ENCODE measurements at places on chromosomes 7 and 10.

DNA sequence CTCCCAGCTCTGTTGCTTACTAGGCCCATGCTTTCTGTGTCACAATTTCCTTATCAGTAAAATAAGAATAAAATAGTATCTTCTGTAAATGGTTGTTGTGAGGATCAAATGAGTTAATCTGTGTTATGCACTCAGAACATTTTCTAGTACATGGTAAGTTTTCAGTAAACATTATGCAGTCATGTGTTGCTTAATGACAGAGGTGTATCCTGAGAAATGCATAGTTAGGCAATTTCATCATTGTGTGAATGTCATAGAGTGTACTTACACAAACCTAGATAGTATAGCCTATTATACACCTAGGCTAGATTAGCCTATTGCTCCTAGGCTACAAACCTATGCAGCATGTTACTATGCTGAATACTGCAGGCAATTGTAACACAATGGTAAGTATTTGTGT is 4.4 kb downstream of the PTTG1IP2 start:
- no peak for DNase-seq

DNA sequence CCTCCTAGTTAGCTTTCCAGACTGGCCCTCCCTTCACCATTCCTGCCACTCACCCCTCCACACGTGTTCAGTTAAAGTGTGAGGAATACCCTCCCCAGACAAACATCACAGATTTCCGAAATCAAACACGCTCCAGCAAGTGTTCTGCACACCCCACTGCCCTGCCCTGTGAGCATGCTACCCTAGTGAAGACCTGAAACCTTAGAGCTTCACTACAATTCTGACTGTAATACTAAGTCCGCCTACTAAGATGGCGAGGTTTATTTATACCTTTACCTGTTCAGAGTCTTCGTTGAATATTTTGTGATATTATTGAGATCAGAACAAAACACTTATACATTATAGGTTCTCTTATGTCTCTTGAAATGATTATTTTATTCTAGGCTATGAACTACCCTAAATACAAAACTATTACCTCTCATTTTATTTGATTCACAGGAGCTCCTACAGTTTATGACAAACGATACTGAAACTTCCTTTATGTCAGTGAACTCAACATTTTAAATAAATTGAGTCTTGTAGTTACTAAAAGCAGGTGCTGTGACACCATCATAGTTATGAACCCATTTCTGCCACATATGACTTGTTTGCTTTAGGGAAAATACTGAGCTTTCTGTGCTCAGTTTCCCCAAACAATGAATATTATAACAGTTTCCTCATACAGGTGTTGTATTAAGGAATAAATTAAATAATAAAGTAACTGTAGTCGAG is 8.6 kb downstream of the SCIN start:
- DNase-seq, result no peak

DNA sequence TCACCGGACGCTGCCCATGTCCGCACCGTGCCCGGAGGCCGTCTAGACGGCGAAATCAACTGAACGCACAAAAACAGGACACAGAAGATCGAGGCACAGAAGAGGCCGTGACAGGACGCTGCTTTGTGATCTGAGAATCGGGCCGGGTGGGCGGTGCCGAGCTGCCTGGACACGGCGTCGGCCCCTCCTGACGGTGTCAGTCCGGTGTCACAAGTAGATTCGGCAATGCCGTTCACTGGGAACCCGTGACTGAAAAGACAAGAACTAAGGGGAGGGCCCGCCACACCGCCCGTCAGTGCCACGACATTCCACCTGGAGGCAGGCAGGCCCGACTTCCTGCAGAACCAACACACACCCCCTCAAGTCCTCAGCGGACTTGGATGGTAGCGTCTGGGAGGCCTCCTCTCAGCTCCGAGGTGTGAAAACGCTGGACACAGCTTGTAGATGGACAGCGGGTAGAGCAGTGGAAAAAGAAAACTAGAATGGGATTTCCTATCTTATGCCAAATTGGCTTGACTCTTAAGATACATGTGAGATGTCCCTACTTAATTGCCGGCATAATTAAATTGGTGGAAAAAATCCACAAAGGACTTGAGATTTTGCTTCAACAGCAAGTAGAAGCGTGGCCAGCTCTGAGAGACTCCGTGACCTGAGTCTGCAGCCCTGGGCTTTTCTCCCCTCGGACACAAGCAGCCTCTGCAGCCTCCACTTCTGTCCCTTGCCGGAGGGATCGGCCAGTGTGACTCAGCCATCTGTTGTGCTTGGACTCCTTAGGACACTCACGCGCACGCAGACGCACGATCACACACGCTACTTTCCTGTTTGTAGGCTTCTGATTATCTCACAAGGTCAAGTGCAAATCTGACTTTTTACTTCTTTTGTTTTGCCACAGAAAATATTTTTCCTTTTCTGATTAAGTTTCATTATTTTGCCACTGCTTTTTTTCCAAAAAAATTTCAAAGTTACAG is 269.0 kb downstream of the DIP2C start:
- no peak for DNase-seq

GRCh38 chr10:124081547-124082140 is 11.8 kb downstream of the CHST15 start:
- no peak for DNase-seq

DNA sequence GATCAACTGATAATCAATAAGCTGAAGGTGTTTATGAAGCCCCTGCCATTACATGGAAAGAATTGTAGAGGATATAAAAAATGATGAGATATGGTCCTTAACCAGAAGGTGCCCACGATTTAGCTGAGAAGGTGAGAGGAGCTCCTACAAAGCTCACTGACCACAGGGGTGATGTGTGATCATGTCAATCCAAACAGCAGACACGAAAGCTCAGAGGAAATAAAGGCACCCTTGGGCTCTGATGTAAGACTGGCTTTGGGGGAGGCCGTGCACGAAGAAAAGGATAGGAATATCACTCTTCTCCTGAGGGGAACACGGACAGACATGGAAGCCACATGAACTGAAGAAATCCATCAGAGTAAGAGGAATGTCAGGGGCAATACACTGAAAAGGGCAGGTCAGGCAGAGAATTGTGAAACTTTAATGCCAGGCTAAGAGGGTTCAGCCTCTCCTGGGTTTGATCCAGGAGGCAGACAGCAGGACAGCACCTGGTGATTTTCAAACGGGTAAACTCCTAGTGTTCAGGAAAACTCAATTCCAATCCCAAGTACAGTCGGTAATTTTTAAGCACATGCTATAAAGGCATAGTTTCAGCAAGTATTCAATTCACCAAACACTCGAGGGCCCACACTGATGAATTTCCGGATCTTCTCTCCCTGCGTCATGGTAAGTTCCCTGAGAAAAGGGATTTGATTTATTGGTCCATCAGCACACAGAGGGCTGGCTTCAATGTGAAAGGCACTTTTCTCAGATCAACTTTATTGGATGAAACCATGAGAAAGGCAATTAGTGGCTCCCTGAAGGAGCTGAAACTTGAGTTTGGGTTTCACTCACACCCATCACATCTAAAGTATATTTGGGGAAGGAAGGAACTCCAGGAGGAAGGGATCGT is 163.8 kb downstream of the PRPF18 start:
- DNase-seq, result no peak

- DNase-seq, result no peak
These were observed 3.3 kb downstream of the LFNG start for GRCh38 chr7:2522780-2523433.

GRCh38 chr10:101967119-101967518 is 88.9 kb downstream of the ARMH3 start:
- DNase-seq, result no peak

DNA sequence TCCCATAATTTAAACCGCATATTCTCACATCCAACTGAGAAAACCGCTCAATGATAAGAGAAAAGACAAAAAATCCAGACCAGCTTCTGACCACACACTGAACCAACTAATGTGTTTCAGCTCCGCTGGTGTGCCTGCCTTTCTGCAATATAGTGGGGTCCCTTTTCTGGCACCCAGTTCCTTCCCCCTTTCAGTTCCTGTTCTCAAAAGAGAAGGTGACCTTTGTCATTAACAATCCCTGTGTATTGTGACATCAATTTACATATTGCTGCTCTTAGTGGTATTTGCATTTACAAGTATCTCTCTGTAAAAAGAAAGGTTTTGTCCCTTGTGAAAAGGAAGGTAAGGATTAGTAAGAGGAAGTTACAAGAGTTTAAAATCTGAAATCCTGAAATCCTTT is 1.4 kb downstream of the PPP1R17 start:
- DNase-seq, result no peak

- no peak for DNase-seq
These were observed 125.6 kb downstream of the CCDC71L start for GRCh38 chr7:106535234-106535932.

DNA sequence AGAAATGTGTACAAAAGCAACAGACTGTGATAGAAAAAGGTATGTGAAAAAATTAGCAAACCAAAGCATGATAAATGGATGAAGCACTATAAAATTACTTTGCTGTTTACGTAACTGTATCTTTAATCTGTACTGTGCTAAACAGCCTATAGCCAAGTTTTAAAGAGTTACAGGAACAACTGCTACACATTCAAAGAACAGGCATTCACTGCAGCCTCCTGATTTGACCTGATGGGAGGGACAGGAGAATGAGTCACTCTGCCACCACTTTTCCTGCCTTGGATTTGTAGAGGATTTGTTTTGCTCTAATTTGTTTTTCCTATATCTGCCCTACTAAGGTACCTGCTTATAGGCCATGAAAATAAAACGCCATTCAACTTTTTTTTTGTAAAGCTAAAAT is 116.1 kb downstream of the FANK1 start:
- DNase-seq, result peak; percentile 49

- no peak for DNase-seq
These were observed 191.5 kb downstream of the REEP3 start for GRCh38 chr10:63712717-63713115.

GRCh38 chr10:17175551-17175950 is 25.9 kb downstream of the TRDMT1 start:
- DNase-seq, result peak; percentile 77

- no peak for DNase-seq
These were observed 119.5 kb downstream of the TCF7L2 start for GRCh38 chr10:113069595-113069994.

DNA sequence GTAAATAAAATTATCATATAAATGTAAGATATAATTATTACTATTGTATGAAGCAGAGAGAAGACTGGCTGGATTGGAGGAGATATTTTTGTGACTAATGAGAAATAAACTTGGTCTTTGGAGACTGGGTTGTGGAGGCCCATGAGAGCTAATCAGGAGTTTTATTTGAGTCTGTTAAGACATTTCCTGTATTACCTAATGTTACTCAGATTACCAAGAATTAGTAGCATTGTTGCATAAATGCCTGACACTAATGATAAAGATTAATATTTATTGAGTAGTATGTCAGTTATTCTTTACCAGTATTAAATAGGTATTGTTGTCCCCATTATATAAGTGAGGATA is 7.1 kb downstream of the CCDC126 start:
- DNase-seq, result no peak

GRCh38 chr7:94154858-94155257 is 150.7 kb upstream of the BET1 start:
- peak; percentile 1 for DNase-seq

- DNase-seq, result no peak
These were observed 118.1 kb upstream of the ANKRD1 start for GRCh38 chr10:91038971-91039370.

DNA sequence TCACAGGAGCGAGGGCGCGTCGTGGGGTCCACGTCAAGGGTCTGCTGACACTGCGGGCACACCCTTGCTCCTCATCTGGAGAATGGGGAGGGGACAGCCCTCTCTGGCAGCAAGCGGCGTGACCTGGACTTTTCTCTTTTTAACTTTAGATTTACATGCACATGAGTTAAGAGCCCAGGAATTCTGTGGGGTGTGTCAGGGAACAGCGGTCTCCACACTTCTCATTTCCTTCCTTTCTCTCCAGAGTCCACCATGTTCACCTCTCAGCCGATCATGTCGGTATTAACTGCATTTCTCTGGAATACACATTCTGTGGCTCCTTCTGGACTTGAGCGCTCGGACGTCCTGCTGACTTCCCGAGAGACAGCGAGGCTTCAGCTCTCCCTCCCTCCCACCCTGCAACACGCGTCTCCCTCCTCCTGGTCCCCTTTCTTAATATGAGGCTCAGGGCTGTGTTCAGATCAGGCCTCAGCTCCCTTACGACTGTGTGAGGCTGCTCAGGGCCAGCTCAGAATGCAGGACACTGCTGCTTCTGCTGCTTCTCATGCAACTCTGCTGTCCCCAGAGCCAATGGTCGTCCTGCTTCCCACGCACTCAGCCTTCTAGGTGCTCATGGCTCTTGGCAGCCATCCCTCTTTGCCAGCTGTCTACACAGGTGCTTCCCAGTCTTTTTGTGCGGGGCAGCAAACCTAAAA is 261.3 kb downstream of the ELFN1 start:
- no peak for DNase-seq

DNA sequence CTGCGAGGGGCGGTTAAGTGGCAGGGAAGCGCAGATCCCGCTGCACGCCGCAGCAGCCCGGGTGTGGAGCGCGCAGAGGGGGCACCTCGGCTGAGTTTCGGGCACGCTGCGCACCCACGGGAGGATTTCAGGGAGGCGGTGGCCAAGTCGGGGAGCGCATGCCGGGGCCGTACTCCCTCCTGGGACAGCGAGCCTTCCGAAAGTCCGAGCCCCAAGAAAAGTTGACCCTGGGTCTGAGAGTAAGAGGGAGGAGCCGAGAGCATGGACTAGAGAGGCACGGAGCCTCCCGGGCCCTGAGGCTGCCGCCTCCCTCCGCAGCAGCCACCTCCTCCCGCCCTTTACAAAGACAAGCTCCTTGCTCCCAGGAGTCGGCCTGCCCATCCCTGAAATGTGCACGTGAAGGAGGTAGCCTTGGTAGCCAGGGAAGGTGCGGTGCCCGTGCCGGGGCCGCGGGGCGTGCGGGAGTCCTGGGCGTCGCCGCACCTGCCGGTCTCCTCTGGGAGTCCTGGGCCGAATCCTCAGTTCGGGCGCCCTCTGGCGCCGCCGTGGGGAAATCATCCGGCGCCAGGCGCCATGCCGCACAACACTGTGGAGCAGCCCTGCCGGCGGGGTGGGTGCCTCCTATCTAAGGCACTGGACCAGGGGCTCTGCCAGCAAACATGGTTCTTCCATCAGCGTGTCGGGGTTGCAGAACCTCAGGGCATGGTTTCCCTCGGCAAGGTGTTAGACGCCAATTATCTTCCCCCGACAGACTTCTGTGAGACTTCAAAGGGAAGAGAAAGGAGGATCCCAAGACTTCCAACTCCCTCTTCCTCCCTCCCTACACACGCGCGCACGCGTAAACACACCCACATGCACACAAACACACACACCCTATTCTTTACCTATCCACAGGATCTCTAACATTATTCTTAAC is 104.0 kb downstream of the TRIL start:
- peak; percentile 37 for DNase-seq

GRCh38 chr7:148204639-148205304 is 385.8 kb upstream of the C7orf33 start:
- no peak for DNase-seq

GRCh38 chr7:134907639-134908038 is 78.7 kb upstream of the AGBL3 start:
- no peak for DNase-seq

DNA sequence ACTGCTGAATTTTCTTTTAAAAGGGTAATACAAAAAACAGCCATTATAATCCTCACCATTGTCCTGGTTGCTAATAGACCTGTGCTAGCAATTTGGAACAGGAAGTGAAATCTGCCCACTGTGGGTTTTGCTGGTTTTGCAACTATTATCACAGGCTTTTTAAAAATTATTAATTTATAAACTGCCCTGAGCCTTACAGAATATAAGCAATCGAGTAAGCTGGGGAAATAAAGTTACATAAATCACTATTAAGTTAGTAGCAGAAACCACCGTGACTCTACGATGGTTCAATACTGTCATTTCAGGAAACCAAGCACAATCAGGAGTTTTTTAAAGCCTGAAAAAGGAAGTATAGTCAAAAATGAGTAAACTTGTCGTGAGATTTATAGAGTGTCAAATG is 62.3 kb downstream of the TMEM26 start:
- no peak for DNase-seq

- DNase-seq, result peak; percentile 5
These were observed 57.6 kb upstream of the MDFIC start for GRCh38 chr7:114864278-114864677.
